Stimulated activated CD4-positive, alpha-beta T cell treated with anti-CD3 and anti-CD28 coated beads, Interleukin-1b, Interleukin-23, amount 100 ng/mL, for 4 hours (primary cell): ENCODE measurements at places on chromosomes 16 and 17.

DNA sequence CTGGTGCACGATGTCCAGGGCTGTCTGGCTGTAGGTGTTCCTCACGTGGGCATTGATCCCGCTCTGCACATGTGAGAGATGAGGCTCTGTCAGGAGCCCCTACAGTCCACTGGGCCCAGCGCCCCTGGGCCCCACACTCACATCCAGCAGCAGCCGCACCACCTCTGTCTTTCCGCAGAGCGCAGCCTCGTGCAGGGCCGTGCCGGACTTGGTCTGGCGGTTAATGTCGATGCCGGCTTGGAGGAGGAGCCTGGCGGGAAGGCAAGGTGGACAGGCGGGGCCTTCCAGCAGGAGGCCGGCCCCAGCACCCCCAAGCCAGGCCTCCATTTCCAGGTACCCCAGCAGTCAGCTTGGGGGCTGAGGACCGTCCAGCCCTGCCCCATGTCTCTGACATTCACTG, 9.2 kb downstream of the CASKIN1 start:
- DNase-seq, result no peak

DNA sequence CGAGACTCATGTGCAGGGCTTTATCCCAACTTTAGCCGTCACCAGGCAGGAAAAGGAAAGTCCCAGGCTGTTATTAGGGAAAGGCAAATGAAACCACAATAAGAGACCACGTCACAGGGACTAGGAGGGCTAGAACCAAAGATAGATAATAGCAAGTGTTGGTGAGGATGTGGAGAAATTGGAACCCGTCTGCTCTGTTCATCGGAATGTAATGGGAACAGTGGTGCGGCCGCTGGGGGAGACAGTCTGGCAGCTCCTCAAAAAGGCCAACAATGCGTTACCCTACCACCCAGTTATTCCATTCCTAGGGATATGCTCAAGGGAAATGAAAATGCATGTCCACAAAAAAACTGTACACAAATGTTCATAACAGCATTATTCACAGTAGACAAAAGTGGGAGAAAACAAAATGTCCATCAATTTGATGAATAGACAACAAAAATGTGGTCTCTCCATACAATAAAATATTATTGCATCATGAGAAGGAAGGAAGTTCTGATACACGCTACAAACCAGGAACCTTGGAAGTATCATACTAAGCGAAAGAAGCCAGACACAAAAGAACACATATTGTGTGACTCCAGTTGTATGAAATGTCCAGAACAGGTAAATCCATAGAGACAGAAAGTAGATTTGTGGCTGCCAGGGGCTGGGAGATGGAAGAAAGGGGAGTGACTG, 19.5 kb upstream of the USP10 start:
- no peak for DNase-seq

DNA sequence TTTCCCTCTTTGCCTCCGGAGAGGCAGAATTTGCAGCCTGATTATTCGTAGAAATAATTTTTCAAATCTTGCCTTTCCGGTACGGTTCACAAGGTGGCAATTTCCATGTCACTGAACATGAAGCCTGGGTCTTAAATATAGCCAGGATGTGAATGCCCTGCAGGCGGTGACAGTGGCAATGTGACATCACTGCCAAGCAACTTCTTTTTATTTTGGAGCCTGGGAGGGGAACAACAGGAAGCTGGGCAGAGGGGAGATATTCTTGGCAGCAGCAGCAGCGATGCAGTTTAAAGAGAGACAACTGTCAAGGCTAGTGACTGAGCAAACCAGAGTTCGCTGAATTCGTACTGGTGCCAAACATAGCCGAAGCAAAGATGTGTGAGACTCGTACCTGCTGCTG, 171.1 kb downstream of the SNX29 start:
- no peak for DNase-seq

- DNase-seq, result no peak
Observed at GRCh38 chr17:50186661-50187393, 14.6 kb downstream of the COL1A1 start.

- DNase-seq, result no peak
Observed at GRCh38 chr17:32927201-32927723, 691 bp upstream of the TMEM98 start.

DNA sequence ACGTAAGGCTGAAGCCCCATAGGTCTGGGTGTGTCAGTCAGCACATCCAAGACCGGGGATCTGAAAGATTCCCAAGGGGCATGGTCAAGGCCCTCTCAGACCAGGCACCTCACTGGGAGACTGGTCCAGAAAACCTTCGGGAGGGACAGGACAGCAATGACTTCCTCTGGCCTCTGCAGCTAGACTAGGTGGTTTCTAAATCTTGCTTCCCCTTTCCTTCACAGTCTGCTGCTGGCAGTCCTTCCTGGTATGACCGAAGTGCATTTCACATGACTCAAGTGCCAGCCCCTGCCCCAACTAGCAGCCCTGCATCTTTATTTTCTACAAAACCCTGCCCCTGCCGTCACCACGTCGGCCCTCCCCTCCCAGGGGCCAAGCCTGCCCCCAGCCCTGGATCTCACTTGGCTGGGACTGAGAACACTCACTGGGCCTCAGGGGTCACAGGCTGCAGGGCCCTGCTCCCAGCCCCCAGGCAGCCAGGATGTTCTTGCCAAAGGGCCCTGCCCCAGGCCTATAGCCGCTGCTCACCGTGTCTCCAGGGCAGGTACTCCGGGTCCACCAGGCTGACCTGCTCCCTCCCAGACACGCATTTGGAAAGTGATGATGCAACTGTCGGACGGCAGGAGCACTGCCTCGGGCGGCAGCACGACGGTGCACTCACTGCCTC, 18.3 kb downstream of the POLR3K start:
- DNase-seq, result no peak

DNA sequence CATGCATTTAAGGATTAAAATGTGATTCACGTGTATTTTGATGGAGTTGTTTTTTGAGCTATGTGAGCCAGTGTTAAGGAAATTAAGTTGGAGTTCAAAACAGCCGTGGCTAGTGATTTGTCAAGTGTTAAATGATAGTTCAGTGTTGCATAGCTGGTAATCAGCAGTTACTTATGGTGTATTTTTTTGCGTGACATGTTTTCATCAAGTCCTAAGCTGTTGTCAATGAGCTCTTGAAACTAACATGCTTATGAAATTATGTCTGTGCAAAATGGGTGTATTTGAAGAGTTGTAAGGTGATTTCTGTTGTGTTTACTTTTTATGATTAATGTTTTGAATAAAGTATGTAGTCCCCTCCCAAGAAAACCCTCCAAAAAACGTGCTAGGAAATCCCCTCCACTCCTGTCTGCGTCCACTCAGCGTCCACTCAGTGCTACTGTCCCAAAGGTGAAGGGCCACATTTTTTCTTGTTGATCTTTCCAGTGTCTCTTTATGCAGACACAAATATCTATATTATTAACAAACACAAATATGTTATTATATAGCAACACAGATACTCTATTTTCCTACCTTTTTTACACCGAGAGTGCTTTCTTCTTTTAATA, 30.0 kb downstream of the USP10 start:
- no peak for DNase-seq

GRCh38 chr16:48590476-48590875, 19.5 kb downstream of the N4BP1 start:
- DNase-seq, result no peak

GRCh38 chr17:76524598-76525512, 12.7 kb downstream of the CYGB start:
- no peak for DNase-seq

- no peak for DNase-seq
Observed at GRCh38 chr16:787978-788398, at the start of gene RPUSD1. TSS of gene RPUSD1 (minus strand) at chr16:788381. CDS start at chr16:787737, 644 bp downstream.

DNA sequence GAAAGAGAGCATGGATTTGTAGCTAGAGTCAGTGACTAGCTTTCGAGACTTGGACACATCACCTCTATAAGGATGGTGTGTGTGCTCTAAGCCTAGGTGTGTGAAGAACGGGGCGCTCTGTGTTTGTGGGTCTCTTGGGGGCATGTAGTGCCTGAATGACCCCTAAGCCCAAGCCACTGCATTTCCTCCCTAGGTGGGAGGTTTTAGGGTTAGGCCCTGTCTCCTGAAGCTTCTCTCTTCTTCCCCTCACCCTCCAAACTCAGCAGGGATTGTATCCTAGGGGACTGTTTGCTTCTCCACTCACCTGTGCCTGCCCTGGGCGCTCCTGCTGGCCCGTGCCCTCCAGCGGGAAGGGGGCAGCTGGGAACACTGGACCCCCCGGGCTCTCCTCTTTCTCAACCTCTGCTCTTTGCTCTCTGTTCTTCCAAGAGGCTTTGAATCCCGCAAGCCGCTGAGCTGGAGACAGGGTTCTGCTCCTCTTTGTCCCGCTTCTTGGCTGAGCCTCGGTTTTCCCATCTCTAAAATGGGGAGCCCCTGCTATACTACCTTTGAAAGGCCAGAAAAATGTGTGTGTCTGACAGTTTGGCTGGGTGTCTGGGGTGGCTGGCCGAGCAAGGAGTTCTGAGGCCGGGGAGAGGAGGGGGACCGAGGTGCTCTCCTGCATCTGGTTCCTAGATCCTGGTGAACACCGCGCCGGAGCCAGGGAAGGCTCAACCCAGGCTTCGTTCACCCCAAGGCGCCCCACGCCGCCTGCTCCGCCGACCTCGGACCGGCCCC, 810 bp downstream of the CYGB start:
- no peak for DNase-seq

DNA sequence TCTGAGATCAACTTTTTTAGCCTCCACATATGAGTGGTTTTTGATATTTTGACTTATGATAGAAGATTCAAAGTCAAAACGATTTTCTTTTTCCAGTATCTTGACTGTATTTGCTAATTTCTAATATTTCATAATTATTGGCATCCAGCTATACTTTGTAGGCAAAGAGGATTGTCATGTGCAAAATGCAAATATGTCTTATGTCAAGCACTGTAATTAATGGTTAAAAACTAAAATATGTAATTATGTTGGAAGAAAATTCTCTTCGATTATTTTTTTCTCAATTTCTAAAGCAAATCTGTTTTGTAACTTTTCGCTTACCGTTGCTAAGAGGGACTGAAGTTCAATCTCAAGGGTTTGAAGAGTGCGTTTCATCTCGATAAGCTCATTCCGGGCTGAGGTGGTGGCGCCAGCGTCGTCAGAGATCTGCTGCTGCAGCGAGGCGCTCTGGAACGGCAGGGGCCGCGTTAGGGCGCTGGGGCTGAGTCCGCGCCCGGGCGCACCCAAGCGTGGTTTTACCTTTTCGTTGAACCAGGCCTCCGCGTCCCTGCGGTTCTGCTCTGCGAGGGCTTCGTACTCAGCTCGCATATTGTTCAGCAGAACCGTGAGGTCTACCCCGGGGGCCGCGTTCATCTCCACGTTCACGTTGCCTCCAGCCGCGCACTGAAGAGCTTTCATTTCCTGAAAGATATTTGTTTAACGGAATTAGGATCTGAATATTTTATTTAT, 3.0 kb downstream of the KRT27 start:
- peak; percentile 7 for DNase-seq

- no peak for DNase-seq
Observed at GRCh38 chr17:41415833-41416335, 8.5 kb downstream of the KRT37 start.

DNA sequence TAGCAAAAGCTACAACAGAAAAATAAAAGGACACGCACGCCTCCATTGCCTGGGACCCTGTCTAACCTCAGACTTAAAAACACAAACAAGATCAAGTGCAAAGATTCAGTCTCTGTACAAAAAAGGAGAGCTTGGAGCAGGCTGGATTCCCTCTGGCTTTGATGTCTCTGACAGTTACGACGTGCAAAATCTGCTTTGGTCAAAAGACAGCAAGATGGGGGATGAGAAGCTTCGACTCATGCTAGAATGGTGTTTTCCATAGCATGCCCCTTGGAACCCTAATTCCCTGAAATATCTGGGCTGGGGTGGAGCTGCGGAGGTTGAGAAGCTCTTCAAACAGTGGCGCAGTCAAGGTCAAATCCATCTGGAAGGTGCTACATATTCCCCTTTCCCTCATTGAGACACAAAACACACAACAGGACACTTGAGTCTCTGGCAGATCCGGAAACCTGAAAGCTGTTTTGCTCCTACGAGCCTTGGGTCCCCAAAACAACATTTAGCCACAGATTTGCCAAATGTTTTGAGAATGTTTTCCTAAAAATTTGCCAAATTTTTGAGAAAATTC, 9.1 kb downstream of the MYH11 start:
- DNase-seq, result no peak
